NCI-H82 (cell line): ENCODE measurements at places on chromosomes 4 and X.

GRCh38 chr4:148067301-148067916 is 335.5 kb downstream of the ARHGAP10 start:
- DNase-seq, result peak; percentile 30

GRCh38 chrX:45824471-45824870 is 623.8 kb upstream of the DIPK2B start:
- peak; percentile 25 for DNase-seq

DNA sequence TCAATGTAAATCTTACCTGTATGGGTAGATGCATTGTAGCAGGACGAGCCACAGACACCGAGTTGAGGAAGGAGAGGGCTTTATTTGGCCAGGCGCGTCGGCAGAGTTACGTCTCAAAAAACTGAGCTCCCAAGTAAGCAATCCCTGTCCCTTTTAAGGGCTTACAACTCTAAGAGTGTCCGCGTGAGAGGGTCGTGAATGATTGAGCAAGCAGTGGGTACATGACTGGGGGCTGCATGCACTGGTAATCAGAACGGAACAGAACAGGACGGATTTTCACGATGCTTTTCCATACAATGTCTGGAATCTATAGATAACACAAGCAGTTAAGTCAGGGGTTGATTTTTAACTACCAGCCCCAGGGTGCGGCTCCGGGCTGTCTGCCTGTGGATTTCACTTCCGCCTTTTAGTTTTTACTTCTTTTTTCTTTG is 524.9 kb upstream of the HTR2C start:
- DNase-seq, result no peak

DNA sequence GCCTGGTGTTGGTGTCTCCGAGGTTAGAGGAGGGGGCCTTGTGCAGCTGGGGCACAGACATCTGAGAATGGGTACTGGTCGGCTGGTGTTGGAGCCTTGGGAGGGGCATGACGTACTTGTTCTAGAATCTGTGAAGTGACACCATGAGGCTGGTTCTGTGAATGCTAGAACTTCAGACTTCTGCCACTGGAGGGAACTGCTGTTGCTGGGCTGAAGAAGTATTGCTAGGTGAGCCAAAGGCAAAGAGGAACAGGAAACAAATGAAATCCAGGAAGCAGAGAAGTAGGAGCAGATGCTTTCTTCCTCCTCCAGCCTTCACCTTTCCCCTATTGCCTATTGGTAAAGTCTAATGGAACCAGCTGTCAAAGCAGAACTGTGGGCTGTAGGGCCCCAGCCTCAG is 120.9 kb upstream of the DDIT4L start:
- DNase-seq, result no peak

DNA sequence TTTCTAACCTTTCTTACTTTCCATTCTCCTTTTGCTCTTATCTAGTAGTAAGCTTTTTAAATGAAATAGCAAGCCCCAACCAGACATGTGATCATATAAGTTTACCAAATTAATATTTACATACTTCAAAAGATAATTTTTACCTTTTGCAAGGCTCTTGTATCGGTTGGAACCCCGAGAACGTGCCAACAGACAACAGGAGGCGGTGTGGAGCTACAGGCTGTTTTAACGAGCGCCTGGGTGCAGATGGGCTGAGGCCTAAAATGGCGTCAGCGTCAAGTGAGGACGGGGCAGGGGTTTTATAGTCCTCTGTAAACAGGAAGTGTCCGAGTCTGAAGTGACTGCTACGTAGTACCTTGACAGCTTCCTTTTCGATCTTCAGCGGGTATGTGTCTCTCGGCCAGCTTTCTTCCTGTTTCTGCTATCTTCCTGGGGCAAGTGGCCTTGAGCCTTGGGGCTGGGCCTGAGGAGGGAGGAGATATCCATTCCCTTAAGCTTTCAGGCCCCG is 342.7 kb downstream of the GALNTL6 start:
- no peak for DNase-seq

DNA sequence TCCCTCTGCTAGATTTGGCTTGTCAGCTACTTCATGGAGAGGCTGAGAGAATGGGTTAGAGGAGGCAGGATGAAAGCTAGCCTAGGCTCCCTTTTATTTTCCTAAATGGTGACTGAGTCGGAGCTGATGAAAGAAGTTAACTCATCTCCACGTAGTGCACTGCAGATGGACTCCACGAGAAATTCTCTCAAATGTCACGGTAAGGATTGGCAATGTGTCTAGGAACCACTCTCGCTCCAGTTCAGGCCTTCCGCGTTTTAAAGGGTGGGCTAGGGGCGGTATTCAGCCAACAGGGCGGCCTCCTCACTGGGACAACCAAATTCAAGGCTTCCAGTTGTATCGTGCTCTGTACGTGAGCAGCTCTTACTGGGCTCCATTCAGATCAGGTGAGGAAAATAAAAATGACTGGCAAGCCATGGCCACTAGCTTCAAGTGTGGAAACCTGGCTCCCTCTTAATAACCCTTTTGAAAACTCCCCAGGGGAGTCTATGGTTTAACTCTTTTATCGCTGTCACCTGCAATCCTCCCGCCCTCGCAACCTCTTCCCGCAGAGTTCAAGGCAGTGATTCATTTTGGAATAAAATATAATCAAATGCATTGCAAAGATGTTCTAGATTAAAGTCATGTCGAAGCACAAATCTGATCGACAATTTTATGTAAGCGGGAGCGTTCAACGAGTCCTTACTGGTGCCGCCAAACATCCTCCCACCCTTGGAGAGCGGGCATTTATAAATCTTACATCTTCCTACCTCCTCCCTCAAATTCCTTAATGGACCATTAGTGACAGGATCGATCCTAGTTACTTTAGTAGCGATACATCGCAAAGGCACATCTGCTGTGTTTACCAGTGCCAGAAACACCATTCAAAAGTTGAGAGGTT is 1.2 kb downstream of the SPOCK3 start:
- peak; percentile 0 for DNase-seq

DNA sequence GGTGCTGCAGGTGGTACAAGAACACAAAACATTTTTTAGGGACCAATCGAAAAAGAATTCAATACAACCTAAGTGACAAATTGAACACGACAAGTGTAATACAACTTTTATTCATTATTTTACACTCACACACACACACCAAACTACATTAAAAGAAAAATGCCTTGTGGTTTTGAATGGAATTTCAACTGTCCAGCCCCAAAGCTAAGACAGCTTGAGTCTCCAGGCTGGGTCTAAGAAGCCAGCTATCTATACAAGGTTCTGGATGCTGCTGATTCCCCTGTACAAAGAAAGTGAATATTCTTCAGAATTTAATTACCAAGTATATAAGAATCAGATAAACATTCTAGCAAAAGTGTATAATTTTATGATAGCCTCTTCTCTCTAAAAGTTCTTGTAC is 118.2 kb downstream of the PPP3CA start:
- DNase-seq, result no peak

DNA sequence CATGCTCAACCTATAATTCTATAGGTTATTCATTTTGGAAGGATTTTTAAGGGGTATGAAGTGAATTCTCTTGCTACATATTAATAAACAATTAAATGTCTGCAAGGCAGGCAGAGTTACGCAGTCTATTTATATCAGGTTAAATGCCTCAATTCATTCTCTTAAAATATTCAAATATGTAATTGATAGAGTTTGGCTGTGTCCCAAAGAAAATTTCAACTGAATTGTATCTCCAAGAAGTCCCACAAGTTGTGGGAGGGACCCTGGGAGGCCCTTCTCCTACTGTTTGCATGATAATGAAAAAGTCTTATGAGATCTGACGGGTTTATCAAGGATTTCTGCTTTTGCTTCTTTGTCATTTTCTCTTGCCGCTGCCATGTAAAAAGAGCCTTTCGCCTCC is 576.1 kb downstream of the TMA16 start:
- DNase-seq, result no peak

DNA sequence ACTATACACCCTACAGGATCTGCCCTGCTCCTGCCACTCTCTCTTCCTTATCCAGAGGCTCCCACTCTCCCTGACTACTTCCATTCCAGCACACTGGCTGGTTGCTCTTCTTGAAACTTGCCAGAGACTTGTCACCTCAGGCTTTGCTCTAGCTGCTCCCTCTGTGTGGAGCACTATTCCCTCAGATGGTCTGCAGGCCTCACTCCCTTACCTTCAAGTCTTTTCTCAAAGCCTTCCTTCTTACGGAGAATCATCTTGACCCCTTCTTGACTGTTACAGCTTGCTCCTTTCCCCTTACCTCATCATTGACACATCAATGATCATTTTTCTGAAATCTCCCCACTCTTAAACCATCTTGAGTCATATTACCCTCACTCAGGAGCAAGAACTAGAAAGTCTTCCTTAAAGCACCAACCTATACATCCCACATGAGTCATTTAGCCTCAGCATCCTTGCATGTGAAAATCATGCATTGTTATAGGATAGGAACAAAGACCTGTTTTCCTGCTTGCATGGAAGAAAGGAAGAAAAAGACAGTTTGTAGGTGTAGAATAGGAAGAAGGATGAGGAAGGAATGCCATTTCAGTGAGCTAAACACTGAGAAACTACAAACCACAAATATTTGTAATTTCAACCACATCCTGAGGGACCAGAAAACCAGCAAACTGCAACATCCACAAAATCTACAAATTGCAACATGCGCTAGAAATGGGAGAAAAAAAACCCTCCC is 55.7 kb downstream of the ANTXR2 start:
- DNase-seq, result no peak
